Activated naive CD8-positive, alpha-beta T cell treated with anti-CD3 and anti-CD28 coated beads for 36 hours (primary cell): ENCODE measurements at places on chromosomes 1 and 21. TPM values are rescaled to one million over a fixed set of nuclear protein-coding genes. Genes with fewer than 3 reads are reported as not detected.
A peak's percentile ranks its signal among the peaks of the same experiment; 100 is the strongest.

DNA sequence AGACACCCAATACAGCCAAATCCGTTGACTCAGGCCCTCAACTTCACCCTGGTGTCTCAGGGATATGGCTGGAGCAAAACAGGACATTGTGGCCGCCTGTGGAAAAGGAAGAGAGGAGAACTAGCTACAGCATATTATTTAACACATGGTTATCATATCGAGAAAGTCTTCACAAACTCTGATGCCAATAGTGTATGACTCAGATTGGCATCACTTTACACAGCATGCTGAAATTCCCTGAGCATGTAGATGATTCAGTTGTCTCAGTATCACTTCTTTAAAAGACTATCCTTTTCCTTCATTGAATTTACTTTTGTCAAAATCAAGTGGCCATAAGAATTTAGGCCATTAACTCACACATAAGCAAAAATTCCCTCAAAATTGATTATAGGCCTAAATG, 20.1 kb downstream of the HSD3B2 start:
- H3K27ac ChIP-seq: no peak overlapping the region
- no peaks in the 10 kb centered on the region for H3K4me1 ChIP-seq
- peaks cover 17% of the 10 kb centered on the region for H3K27me3 ChIP-seq
- no peak for DNase-seq

GRCh38 chr21:38386967-38387366, 111.3 kb downstream of the ERG start:
- peaks cover 2% of the 10 kb centered on the region for H3K4me1 ChIP-seq
- peak; percentile 7 for DNase-seq
- H3K36me3 ChIP-seq: no peaks in the 10 kb centered on the region
- H3K27ac ChIP-seq: no peak overlapping the region
- H3K4me3 ChIP-seq: no peak overlapping the region

GRCh38 chr1:233598891-233599541, 14.9 kb upstream of the KCNK1 start:
- DNase-seq: no peak
- peak overlapping the region; percentile 56 for H3K27ac ChIP-seq
- no peak overlapping the region for H3K4me3 ChIP-seq
- H3K36me3 ChIP-seq: no peaks in the 10 kb centered on the region

DNA sequence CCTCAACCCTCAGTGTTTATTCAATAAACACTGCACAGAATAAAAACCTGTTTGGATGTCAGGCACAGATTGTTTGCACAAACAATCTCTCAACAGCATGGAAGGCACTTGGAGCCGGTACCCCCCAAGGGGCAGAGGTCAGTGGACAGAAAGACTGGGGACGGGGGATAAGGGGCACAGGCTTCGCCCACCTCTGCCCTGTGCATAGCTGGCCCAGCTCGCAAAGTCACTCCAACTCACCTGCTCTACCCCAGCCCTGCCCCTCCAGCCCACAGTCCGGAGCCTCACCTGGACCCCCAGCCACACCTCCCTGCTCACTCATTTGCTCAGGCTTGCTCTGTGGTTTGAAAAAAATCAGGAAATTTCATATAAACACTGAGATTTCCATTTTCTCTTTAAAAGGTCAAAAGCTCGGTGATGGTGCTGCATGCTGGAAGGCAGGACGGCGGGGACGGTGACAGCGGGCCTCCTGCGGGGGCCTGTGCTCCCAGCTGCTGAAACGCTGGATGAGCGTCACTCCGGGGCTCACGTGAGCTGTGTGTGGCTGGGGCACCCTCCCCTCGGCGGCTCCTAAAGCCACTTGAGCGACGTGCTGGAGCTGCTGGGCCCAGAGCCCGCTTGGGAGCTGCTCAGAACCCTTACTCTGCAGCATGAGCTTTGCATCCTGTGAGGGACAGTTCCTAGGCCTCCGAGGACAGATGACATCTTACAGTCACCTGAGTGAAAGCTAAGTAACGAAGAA, 54.5 kb downstream of the PRDM15 start:
- peaks cover 2% of the 10 kb centered on the region for H3K36me3 ChIP-seq
- H3K27ac ChIP-seq: no peak overlapping the region
- no peaks in the 10 kb centered on the region for H3K4me1 ChIP-seq
- no peak overlapping the region for H3K4me3 ChIP-seq
- DNase-seq: no peak

DNA sequence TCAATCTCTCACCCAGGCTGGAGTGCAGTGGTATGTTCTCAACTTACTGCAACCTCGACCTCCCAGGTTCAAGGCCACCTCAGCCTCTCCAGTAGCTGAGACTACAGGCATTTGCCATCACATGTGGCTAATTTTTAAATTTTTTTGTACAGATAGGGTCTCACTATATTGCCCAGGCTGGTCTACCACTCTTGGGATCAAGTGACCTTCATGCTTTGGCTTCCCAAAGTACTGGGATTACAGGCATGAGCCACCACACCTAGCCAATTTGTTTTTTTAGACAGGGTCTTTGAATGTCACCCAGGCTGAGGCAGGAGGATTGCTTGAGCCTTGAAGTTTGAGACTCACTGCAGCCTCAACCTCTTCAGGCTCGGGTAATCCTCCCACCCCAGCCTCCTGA, 10.2 kb upstream of the USP48 start:
- peaks cover 6% of the 10 kb centered on the region for H3K4me1 ChIP-seq
- no peak for DNase-seq
- H3K4me3 ChIP-seq: no peak overlapping the region
- H3K27me3 ChIP-seq: no peaks in the 10 kb centered on the region
- H3K27ac ChIP-seq: no peak overlapping the region

DNA sequence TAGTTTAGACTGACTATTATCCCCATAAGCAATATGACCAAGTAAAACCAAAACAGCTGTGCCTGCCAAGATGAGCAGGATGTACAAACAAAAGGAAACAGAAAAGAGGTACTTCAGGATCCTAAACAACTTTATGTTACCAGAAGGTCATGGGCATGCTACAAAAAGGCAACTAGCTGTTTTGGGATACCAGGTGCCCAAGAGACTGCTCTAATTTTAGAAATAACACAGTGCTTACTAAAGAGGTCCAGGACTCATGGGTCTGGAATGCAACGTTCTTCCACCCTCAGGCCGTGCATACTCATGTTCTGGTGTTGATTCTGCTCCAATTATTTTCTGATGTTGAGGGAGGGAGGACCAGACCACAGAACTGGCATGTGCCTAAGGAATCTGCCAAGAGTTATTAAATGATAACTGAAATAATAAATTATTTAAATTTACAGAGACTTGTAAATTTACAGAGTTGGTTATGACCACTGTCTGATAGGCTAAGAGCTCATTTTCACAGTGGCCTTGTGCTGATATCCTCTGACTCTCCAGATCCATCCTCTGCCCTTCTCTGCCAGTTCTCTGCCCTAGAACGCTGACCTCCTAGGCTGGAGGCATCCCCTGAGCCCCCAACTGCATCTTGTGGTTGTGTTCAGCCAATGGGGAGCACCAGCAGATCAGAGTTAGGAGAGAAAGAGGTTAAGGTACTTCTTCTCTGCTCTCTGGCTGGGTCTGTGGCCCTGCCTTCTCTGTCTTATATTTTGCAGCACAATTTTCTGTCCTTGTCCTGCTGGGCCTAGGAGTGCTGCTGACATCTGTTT, 37.7 kb upstream of the BCL10 start:
- H3K27ac ChIP-seq: no peak overlapping the region
- DNase-seq: no peak
- no peaks in the 10 kb centered on the region for H3K4me1 ChIP-seq
- no peak overlapping the region for H3K4me3 ChIP-seq
- peaks cover 60% of the 10 kb centered on the region for H3K27me3 ChIP-seq

DNA sequence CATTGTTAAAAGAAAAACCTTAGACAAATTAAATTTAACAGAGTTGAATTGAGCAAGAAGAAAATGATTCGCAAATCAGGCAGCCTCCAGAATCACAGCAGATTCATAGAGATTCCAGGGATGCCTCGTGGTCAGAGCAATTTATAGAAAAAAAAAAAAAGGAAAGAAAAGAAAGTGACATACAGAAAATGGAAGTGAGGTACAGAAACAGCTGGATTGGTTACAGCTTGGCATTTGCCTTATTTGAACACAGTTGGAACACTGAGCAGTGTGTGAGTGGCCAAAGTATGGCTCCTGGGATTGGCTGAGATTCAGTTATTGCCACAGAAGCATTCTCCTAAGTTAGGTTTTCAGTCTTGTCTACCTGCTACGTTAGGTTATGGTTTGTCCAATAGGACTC, 9.1 kb upstream of the C21orf91 start:
- H3K27ac ChIP-seq: no peak overlapping the region
- peaks cover 7% of the 10 kb centered on the region for H3K36me3 ChIP-seq
- H3K4me1 ChIP-seq: peaks cover 2% of the 10 kb centered on the region

GRCh38 chr1:56235909-56236510, 343.4 kb downstream of the PLPP3 start:
- H3K4me1 ChIP-seq: no peaks in the 10 kb centered on the region
- no peak for DNase-seq
- H3K27me3 ChIP-seq: no peaks in the 10 kb centered on the region
- no peaks in the 10 kb centered on the region for H3K36me3 ChIP-seq
- H3K4me3 ChIP-seq: no peak overlapping the region
- H3K27ac ChIP-seq: no peak overlapping the region

DNA sequence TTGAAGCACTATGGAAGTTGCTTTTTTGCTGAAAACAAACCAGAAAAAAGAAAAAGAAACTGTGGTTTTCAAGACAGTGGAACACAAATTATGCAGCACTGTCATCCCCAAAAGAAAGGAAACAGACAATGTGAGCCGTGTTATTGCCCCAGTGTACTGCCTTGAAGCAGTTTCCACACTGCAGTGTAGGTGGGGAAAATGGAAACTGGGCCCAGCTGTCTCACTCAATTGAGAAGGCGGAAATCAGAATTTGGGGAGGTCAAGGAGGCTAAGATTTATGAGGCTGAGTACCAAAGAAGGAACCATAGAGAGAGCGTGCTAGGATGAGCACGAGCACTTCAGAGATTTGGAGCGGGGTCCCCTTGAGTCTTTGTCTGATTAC, 55.5 kb downstream of the MPZL1 start:
- H3K36me3 ChIP-seq: peaks cover 34% of the 10 kb centered on the region
- H3K27me3 ChIP-seq: no peaks in the 10 kb centered on the region
- peak overlapping the region; percentile 77 for H3K27ac ChIP-seq
- peaks cover 21% of the 10 kb centered on the region for H3K4me1 ChIP-seq

- H3K27me3 ChIP-seq: no peaks in the 10 kb centered on the region
- H3K4me3 ChIP-seq: no peak overlapping the region
- H3K4me1 ChIP-seq: no peaks in the 10 kb centered on the region
- DNase-seq: no peak
- H3K36me3 ChIP-seq: no peaks in the 10 kb centered on the region
These were observed 473.5 kb upstream of the ADGRL2 start for GRCh38 chr1:81327103-81327710.

DNA sequence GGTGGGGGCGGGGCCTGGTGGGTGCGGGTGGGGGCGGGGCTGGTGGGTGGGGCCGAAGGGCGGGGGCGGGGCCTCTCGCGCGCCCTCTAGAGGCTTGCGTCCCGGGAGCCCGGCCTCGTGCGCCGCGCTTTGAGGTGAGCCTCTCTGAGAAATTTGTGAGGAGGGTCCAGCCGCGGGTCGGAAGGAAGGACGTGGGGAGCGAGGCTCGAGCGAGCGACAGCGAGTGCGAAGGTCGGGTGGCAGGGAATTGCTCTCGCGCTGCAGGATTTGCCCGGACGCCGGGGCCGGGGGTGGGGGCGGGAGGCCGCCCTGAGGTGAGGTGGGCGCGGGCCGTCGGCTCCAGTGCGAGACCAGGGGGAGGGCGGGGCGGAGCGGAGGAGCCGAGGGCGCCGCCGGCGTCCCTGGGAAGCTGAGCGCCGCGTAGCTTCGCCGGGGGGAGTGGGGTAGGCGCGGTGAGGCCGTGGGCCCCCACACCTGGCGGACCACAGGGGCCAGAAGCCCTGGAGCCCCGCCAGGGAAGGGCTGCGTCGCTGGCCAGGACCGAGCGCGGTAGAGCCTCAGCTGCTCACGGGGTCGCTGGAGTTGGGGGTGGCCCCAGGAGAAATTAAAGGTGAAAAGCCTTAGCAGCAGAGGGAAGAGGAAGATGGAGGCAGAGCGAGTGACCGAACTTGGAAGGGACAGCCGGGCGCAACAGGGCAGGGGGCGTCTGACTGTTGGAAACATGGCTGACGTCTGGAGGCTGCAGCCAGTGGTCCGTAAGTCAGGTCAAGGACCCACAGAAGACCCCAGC, 754 bp upstream of the LSS start:
- H3K27ac ChIP-seq: peak overlapping the region; percentile 93
- peak; percentile 5 for DNase-seq
- H3K4me1 ChIP-seq: peaks cover 44% of the 10 kb centered on the region
- no peaks in the 10 kb centered on the region for H3K27me3 ChIP-seq
- H3K4me3 ChIP-seq: peak overlapping the region; percentile 88
- peaks cover 44% of the 10 kb centered on the region for H3K36me3 ChIP-seq

GRCh38 chr1:147798731-147799130, 38.3 kb upstream of the GJA5 start:
- no peaks in the 10 kb centered on the region for H3K36me3 ChIP-seq
- H3K4me3 ChIP-seq: no peak overlapping the region
- no peaks in the 10 kb centered on the region for H3K4me1 ChIP-seq
- no peak overlapping the region for H3K27ac ChIP-seq

- peaks cover 8% of the 10 kb centered on the region for H3K4me1 ChIP-seq
- no peak for DNase-seq
- no peaks in the 10 kb centered on the region for H3K27me3 ChIP-seq
- no peak within 1 kb of the TSS for H3K27ac ChIP-seq
- no peaks in the 10 kb centered on the region for H3K36me3 ChIP-seq
These were observed at the start of gene FCGR3A for GRCh38 chr1:161549652-161550051. Gene FCGR3A (minus strand): TSS chr1:161549818. CDS start chr1:161549736, 82 bp downstream.

GRCh38 chr1:221430152-221430960, 311.5 kb downstream of the DUSP10 start:
- no peaks in the 10 kb centered on the region for H3K36me3 ChIP-seq
- H3K4me3 ChIP-seq: no peak overlapping the region
- DNase-seq: no peak
- peaks cover 6% of the 10 kb centered on the region for H3K27me3 ChIP-seq
- no peak overlapping the region for H3K27ac ChIP-seq

DNA sequence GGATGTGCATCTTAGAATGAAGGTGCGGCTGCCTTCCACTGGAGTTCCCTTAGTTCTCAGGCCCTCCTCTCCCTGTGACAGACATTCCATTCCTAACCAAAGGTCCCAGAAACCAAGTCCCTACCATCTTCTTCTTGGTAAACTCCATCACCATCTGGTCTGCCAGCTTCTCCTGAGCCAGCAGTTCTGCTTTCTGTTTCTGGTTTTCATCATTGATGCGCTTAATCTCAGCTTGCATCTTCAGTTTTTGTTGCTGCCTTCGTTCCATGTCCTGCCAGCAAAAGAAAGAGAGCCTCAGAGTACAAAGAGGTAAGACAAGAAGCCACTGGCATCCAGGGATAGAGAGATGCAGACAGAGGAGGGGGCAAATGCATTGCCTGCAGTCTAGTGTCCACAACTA, 18.0 kb upstream of the VSIG8 start:
- H3K4me1 ChIP-seq: no peaks in the 10 kb centered on the region
- H3K36me3 ChIP-seq: no peaks in the 10 kb centered on the region
- no peak overlapping the region for H3K4me3 ChIP-seq
- no peaks in the 10 kb centered on the region for H3K27me3 ChIP-seq

- no peak overlapping the region for H3K27ac ChIP-seq
- peaks cover 18% of the 10 kb centered on the region for H3K27me3 ChIP-seq
- H3K4me3 ChIP-seq: no peak overlapping the region
- peaks cover 6% of the 10 kb centered on the region for H3K4me1 ChIP-seq
- no peak for DNase-seq
These were observed 70.5 kb downstream of the IGSF21 start for GRCh38 chr1:18178111-18178510.

GRCh38 chr1:119565131-119565772, 58.2 kb downstream of the HSD3B1 start:
- no peak for DNase-seq
- H3K36me3 ChIP-seq: no peaks in the 10 kb centered on the region
- no peak overlapping the region for H3K4me3 ChIP-seq
- peaks cover 14% of the 10 kb centered on the region for H3K27me3 ChIP-seq
- no peak overlapping the region for H3K27ac ChIP-seq

Gene SEC16B
- total RNA-seq: not detected

Gene PLEKHN1
- total RNA-seq: 0.85 TPM

Gene AHDC1
- total RNA-seq: 10.0 TPM

Gene TOMM20
- 131 TPM for total RNA-seq

Gene TFAP2E
- total RNA-seq: 0.32 TPM

Gene UBE2Q1
- total RNA-seq: 84.4 TPM
